ENCODE measurements at places on chromosomes 6 and 20. TPM values are rescaled to one million over a fixed set of nuclear protein-coding genes. Genes with fewer than 3 reads are reported as not detected.

GRCh38 chr6:112595841-112596240 is 248.7 kb downstream of the RFPL4B start:
- ATAC-seq, result no peak

GRCh38 chr20:18588574-18588933 is 700 bp downstream of the DTD1 start:
- no peak for ATAC-seq

GRCh38 chr6:42505385-42505718 is 53.6 kb upstream of the TRERF1 start:
- peak; percentile 55 for ATAC-seq

GRCh38 chr6:163926642-163927041 is 512.1 kb downstream of the QKI start:
- ATAC-seq, result no peak

DNA sequence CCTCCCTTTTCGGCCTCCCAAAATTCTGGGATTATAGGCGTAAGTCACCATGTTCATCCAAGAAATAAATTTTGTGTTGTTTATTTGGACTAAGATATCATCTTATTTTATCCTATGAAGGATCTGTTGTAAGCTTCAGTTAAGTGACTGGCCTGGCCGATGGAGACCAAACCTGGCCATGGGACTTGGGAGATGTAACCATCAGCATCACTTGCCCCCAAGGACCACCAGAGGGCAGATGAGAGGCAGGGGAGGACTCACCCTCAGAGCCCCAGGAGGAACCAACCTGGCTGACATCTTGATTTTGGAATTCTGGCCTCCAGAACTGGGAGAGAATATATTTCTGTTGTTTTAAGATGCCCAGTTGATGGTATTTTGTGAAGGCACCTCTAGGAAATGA is 266.7 kb downstream of the CDH26 start:
- ATAC-seq, result no peak

Gene MYCT1
- total RNA-seq, result not detected

Gene DBNDD2
- 4.6 TPM for total RNA-seq
